ENCODE measurements at places on chromosomes 4 and X. TPM values are rescaled to one million over a fixed set of nuclear protein-coding genes. Genes with fewer than 3 reads are reported as not detected.
A peak's percentile ranks its signal among the peaks of the same experiment; 100 is the strongest.

DNA sequence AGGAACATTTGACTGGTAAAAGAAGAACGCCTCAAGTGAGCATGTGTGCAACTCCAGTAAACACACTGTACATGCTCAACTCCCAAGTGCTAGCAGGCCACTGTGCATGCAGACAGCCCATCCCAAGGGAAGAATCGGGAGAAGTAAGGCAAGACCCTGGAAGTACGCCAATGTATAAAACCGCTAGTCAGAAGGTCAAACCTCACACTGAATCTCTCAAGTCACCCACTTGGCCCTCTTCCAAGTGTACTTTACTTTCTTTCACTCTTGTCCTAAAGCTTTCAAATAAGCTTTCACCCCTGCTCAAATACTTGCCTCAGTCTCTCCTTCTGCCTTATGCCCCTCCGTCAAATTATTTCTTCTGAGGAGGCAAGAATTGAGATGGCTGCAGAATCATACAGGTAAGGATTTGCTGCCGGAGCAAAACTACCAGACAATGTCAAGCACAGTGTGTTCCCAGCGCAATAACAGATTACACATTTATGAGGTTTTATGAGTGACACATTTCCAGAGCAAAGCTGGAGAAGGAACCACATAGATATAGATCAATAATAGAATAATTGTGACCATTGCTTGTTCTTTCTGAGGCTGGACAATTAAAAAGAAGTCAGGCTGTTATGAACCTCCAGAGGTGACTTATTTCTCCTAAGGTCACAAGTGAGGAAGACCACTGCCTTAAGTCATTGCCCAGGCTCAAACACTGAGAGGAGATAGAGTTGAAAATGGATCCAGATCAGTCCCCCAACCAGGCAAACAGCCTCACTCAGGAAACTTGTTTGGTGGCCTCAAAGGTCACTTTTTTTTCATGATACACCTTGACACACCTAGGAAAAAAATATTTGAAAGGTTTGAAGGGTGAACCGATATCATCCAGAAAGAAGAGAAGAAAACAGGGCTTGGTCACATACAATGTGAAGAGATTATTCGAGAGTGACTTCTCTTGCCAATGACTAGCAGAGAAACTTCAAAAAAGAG lies 26.3 kb downstream of the CXCL1 start:
- no peak for DNase-seq

- no peak for DNase-seq
Observed at GRCh38 chrX:44795945-44796450, 47.8 kb upstream of the DUSP21 start.

DNA sequence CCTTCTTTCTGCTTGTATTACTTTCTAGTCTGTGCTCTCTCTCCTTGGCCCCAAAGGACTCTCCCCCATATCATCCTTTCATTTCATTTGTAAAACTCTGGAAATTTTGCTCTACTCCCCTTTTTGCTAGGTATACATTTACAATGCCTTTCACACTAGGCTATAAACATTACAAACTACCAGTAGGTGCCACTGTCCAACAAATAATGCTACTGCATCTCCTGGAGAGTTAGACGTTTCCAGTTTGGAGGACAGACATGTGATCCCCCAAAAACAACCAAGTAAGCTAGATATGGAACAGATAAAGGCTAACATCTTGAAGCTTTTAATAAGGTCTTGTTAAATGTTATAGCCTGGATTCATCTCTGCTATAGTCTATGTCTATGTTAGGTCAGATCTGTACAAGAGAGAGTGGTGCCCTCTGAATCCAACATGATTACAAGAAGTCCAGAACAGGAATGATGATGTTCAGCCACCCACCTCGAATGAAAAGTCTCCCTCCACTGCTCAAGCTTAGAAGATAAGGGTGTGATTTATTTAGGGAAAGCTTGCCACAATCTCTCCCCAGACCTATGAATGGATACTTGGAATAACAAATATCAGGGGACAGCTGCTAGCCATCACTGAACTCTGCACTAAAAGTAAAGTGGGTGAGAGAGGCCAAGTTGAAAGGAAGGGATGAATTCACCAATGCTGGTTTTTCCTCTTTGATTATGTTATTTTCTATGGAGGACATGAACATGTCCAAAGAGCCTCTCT lies 14.3 kb downstream of the CBR4 start:
- DNase-seq: no peak

DGAT2L6 gene
- total RNA-seq: not detected

GRCh38 chrX:32780109-32780508 lies 431.2 kb downstream of the DMD start:
- no peak for DNase-seq

DNA sequence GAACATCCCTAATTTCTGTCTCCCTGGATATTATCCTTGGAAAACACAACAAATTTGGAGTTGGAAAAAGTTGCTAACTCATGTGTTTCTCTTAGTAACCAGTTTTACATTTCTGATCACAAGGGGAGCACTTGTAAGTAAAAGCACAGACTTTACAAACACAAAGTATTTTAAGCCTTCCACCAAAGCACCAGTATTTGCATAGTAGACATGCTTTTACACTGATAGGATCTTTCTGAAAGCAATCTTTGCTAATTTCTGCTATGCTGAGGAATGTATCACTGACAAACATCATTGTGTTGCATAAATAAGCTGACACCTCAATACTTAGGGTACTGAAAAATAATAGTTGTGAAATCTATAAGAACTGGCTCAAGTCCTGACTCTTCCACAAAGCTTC lies 100.6 kb downstream of the MID1 start:
- DNase-seq: no peak

DNA sequence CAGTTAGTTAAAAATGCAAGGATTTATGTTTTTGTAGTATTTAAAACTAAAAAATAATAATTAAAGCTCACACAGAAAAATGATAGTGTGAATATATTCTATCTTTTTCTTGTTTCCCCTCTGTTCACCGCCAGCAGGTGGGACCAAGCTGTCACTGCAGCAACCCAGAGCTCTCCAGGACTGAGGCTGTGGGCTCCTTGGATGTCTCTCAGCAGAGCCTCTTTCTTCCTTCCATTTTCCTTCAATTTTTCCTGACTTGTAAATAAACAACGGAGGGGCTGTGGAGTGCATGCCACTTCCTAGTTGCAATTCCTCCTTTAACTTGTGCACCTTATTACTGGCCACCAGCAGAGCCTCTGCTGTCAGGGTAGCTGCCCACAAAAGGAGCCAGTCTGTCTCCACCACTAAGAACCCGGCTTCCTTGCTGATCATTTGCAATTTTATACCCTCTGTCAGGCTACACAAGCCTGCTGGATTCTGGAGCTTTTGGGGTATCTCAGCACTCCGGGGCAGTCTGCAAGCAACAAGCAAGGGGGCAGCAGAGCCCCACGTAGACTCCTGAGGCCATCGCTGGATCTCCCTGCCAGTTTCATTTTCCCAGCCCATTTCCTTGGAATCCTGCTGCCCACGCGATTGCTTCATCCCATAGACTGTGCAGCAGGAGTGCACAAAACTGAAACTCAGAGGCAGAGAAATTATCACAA lies 1467.4 kb downstream of the C4orf33 start:
- DNase-seq: peak; percentile 47

DNA sequence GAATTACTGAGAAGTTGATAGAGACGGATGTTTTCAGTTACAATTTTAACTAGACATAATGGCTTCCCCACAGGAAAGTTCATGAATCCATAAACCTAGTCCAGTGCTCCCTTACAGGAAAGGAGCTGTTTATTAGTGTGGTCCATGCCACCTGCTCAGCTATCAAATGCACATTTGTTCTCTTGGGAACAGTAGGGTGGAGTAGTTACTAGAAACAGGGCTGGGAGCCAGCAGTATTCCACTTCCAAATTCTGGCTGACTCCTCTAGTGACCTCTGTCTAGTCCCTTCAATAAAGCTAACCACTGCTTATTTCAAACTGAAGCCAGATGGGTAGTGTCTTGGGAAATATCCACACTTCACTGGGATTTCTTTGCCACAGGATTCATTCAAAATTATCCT lies 88.4 kb upstream of the TLL1 start:
- DNase-seq: peak; percentile 37

DNA sequence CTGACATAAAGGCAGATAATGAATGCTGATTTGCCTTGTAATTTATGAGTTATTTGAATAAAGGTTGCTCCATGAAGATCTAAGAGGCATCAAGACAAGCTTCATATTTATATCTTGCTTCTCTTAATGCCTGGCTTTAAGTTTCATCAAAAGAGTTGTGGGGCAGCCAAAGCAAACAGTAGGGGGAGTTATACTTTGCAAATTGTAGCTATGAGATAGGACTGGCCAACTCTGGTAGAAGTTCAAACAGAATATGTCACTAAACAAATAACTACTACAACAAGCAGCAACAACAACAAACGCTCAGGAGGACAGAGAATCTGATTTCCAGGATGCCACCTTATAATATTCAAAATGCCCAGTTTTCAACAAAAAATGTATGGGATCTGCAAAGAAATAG lies 69.1 kb upstream of the PLAC1 start:
- no peak for DNase-seq

XG gene
- total RNA-seq: 0.35 TPM

GRCh38 chr4:77194989-77195388 lies 38.0 kb downstream of the CCNG2 start:
- no peak for DNase-seq
